NCI-H2081 (cell line): ENCODE measurements at places on chromosomes 4 and X.
A peak's percentile ranks its signal among the peaks of the same experiment; 100 is the strongest.

GRCh38 chrX:23114241-23114640 is 114.5 kb downstream of the DDX53 start:
- no peak for DNase-seq

GRCh38 chr4:88012647-88013046 is 5.2 kb downstream of the PKD2 start:
- no peak for DNase-seq

DNA sequence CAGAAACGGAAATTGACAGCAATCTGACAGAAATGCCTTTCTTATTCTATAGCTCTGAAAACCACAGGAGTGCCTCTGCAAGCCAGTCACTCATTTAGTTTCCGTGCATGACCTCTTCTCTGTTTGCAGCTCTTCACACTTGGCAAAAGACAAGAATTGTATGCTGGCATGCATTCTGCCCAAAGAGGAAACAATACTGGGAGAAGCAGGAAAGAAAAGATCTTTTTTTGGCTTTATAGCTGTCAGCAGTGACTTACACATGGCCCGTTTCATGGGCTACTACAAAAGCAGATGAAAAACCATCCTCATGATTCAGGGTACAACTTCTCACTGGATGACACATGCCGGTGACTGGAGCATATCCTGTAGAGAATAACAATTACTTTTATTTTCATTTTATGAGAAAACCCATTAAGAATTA is 249.4 kb downstream of the ADAMTS3 start:
- no peak for DNase-seq

- DNase-seq, result no peak
These were observed 78.6 kb downstream of the PPP2R2C start for GRCh38 chr4:6393544-6394475.

DNA sequence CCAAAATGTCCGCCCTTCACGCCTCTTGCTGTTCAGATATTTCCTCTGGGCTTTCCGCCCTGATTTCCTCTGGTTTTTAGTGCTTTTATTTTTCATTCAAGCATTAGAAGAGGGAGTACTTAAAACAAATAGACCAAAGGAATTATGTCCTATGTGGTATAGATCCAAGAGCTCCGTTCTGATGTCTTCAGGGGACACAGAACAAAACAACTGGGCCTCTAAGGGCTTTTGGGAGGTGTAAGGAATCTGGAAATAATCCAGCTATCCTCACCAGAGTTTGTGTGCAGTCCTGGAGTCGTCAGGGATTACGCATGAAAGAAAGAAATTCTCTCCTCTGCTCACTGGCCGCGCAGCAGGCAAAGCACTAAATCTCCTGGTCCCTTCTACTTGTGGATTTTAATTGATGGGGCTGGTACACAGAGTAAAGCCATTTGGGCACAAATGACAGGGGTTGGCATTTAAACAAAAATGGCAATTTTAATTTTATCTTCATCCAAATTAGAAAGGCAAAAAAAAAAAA is 999.2 kb downstream of the ADGRL3 start:
- no peak for DNase-seq

DNA sequence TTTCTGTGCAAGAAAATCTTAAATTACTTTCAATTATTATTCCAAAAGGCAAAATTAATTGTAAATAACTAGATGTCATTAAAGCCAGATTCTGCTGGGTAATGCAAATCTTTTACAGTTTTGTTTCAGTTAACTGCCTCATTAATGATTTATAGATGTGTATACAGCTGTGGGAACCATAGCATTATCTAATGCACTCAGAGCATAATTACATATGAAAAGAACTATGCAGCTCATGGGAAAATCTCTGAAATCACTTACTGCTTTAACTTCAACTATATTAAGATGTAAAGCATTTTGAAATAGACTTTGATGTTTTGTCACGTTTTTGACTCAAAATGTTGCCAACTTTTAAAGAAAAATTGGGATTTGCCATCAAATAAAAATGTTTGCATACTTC is 630.3 kb upstream of the KLHL4 start:
- DNase-seq, result peak; percentile 36

- DNase-seq, result no peak
These were observed 39.2 kb upstream of the ARHGAP6 start for GRCh38 chrX:11704725-11705495.

- DNase-seq, result peak; percentile 66
These were observed 41.0 kb upstream of the UCP1 start for GRCh38 chr4:140609548-140610425.

GRCh38 chr4:181143250-181143854 is 1099.8 kb upstream of the TENM3 start:
- peak; percentile 78 for DNase-seq

- no peak for DNase-seq
These were observed at the start of gene FGFRL1 for GRCh38 chr4:1011022-1011665. FGFRL1 (plus strand) TSS chr4:1011626; CDS start chr4:1012486, 860 bp downstream.

DNA sequence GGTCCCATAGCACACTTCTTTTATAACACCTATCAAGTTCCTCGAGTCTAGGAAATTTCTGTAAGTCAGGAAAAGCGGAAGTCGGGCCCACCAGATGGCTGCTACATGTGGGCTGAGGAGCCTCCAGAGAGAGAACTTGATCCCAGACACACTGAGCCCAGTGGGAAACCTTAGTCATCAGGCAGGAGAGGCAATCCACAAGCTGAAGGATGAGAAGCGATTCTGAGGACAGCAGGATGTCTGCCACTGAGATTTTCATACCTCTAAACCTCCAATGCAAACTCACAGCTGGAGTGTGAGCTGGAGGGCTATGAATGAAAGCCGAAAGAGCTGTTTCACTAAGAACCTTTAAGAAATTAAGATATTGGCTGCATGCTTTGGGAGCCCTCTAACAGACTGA is 52.6 kb upstream of the PDHA1 start:
- no peak for DNase-seq

- no peak for DNase-seq
These were observed 16.7 kb upstream of the AFAP1 start for GRCh38 chr4:7956270-7956808.

GRCh38 chrX:32825009-32825408 is 386.3 kb downstream of the DMD start:
- DNase-seq, result no peak

DNA sequence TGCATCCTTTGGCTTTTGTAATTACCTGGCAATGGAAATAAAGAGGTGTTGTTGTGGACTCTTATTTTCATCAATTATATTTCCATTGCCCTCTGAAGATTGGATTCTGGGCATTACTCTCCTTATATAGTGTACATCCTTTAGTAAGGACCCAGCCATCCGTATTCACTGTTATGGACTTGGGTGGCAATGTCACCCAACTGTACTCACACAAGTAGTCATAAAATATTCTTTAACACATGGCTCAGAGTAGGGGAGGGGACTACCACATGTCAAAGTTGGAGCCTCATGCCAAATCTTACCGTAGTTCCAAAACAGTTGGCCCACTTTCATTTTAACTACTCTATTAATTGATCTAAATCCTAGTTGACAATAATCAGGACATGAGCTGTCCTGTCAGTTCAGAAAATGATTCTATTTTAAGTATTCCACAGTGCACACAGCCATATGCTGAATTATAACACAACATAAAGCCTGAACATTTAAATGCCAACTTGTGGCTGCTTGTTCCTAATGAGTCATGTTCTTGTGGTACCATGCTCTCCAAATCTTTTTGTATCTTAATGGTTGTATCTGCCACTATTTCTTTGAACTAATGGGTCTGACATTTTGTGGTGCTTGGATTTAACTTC is 4.9 kb downstream of the FRAS1 start:
- DNase-seq, result no peak

- peak; percentile 63 for DNase-seq
These were observed at the start of gene NUDT6 for GRCh38 chr4:122921971-122922876. NUDT6 (minus strand) TSS chr4:122922597; CDS start chr4:122922572, 25 bp downstream.

DNA sequence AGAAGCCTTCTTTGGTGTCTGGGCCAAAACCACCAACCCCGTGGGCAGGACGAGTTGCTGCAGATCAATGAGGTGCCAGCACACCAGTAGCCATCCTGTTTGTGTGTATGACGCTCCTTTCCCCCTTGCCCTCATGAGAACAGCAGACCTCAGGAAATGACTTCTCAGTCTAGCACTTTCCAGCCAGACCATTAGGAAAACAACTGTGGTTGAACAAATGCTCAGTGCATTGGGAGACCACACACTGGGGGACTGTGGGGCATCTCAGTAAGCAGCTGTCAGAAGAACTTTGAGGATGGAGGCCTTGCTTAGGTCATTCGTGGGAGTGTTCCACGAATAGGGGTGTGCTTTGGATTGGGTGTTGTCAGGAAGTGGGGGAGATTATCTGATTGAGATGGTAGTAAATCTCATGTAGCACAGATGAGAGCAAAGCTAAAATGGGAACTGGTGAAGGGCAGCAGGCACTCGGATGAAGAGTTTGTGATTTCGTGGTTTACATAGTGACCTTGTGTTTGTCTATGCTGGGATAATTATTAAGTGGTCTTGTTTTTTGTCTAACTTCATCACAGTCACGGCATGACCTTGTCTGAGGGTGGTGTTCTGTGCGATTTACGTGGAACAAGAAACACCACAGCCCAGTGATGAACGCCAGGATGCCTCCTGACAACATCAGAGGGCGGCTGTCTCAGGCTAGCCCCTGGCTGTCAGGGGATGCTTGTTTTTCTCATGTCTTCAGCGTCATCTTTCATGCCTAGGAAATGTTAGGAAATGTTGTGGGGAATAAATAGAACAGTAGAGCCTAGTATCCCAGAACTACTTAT is 70.1 kb downstream of the USP46 start:
- no peak for DNase-seq

DNA sequence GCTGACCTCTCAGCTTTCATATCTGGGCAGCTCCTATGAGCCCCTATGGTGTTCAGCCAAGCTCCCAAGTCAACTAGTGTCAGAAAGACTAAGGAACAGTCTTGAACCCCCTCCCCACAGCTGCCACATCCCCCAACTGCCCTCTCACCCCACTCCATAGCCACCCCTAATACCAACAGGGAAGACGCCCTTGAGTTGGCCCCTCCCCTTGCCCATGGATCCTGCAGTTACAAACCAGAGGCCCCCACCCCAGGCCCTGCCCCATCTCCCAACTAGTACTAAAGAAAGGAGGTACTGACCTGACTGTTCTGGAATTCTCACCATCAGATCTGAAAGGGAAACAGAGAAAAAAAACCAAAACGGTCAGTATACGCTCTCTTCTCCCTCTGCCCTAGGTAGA is 10.2 kb upstream of the IQSEC2 start:
- DNase-seq, result no peak

DNA sequence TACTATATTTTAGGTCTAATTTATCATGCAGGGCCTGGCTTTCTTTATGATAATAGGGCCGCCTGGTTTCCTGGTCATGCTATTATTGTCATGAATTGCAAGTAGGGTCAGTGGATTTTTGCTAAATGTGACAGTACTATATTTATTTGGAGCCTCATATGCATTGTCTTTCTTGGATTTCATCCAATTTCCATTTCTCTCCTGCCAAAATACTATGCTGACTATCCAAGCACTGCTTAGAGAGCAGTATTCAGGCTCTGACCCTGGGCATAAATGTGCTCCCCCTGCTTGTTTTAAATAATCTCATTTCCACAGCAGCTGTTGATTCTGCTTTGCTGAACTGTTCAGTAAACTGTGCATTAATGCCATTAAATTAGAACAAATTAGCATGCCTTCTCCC is 269.3 kb downstream of the GPM6A start:
- peak; percentile 65 for DNase-seq

DNA sequence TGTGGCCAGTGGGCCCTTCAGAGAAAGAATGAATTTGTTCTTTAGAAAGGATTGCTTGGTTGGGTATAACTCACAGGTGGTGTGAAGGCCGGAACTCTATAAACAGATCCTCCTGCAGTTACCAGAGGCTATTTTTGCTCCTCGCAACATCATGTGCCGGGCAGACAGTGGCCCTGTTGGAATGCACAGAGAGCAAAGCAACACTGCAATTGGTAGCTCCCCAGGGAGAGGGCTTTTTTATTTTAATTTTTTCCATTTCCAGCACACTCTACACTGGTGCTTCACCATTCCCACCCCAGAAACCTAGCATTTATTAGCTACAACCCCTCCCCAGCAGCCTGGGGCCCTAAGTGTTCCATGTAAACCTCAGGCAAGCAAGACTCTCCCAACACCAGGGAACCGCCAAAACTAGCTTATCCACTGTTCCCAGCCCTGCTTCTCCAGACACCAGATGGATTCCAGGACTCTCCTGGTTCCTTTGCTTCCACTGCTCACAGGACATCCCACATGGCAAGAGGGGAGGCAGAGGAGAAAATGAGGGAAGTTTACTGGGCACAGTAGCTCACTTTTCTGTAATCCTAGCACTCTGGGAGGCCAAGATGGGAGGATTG is 75.1 kb upstream of the TMEM164 start:
- DNase-seq, result no peak

GRCh38 chrX:17376431-17377077 is 1.6 kb downstream of the NHS start:
- no peak for DNase-seq

GRCh38 chr4:146485968-146486367 is 35.8 kb downstream of the SLC10A7 start:
- DNase-seq, result no peak

DNA sequence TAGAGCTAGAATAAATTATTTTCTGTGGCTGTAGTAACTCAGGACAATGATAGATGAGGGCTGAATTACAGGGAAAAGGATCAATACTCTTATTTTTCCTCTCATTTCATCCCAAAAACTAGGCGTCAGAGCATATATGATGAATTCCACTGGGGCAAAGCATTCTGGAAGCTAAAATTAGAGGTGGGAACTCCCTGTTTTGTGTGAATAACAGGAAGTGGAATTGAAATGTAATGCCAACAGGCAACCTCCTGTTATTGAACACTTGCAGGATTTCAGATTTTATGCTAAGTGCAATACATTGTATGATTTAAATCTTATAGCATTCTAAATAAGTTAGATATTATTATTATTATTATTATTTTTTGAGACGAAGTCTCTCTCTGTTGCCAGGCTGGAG is 20.9 kb downstream of the HSD17B11 start:
- DNase-seq, result no peak

DNA sequence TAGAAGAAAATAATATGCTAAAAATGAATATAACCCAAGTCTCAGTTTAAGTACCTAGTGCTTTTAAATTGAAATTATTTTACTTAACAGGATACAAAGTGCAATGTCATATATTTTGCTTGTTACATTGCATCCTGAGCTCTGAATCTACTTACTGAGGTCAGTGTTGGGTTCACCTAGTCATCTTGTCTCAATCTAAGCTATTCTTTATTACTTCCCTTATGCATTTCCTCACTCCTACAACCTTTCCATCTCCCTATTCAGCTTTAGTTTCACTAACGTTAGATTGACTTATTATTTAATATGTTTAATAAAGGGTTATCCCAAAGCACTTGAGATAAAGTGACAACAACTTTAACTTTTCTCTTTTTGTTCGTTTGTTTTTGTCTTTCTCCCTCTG is 483.7 kb downstream of the FSTL5 start:
- DNase-seq, result no peak

DNA sequence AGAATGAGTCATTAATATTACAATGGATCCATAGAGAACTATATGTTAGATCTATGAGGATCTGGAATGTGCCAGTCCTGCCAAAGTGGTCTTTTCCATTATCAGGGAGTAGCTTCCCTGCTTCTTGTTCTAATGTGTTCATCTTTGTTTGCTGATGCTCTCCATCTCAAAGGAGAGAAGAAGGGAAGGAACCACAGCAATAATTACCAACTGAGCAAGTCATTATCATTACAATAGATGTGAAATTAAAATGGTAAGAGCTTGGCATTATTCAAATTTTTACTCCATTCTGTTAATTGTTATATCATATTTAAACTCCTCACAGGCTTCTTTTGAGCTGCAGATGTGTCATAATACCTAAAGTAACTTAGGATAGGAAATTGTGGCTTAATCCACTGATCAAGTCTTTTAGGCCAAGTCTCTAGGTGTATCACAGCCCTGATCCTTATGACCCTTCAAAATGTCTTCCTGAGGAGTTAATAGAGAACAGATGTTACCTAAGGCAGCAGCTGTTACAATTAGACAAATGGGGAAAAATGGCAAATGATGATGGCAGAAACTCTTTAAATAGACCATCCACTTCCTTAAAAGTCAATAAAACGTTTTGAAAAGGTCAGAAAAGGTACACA is 1492.7 kb upstream of the IGFBP7 start:
- DNase-seq, result no peak
